ENCODE measurements at places on chromosomes 1 and 21.

DNA sequence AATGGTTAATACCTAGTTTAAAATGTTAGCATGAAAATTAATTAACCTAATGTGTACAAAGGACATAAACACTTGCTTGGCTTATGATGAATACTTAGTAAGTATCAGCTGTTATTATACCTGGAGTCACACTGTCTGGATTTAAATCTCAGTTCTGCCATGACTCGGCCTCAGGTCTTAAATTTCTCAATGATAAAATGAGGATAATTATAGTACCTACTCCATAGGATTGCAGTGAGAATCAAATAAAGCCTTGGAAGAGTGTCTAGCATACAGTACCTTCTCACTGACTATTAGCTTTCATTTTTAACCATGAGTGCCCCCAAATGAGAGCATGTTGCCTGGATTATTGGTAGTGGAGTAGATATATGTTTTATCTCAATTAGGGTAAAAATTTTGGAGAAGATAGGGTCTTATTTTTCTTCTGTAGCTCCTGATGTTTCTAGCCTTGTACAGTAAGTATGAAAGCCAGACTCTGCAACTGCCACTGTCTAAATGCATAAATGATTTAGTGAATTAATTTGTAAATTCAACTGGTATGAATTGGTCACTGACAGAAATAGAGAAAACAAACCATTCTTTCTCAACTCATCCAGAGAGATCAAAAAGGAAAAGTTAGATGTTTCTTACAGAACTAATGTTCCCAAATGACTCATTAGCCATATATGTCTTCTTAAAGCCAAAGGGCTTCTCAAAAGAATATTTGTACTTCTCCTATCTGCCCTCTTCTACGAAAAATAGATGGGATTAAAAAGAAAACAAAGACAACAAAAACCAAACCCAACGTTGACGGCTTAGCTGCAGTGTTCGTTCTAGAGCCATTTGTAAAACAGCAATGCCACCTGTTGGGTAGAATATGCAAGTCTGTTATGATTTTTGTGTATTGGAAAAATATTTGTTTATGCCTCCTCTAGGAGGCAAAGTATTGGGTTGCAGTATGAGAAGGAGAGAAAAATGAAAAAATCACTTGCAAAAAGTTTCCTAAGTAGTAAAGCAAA, 53.8 kb upstream of the MROH9 start:
- no peak for DNase-seq

DNA sequence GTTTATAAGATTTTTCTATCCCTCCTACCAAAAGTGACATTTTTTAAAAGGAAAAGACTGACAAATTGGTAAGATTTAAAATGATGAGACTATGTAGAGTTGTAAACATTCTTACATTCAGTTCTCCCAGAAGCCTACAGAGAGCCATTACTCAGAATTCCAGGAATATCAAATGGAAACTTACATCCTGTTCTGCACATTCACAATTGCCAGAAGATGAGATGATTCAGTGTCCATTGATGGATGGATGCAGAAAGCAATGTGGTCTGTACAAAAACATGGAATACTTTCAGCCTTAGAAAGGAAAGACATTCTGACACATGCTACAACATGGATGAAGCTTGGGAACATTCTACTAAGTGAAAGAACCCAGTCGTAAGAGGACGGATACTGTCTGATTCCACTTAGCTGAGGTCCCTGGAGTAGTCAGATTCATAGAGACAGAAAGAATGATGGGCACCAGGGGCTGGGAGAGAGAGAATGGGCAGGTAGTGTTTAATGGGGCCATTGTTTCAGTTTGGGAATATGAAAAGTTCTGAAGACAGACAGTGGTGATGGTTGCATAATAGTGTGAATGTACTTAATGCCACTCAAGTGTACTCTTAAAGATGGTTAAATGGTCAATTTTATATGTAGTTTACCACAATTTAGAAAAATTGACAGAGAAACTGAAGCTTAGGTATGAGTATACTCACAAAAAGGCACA, 16.6 kb downstream of the MX1 start:
- no peak for DNase-seq

DNA sequence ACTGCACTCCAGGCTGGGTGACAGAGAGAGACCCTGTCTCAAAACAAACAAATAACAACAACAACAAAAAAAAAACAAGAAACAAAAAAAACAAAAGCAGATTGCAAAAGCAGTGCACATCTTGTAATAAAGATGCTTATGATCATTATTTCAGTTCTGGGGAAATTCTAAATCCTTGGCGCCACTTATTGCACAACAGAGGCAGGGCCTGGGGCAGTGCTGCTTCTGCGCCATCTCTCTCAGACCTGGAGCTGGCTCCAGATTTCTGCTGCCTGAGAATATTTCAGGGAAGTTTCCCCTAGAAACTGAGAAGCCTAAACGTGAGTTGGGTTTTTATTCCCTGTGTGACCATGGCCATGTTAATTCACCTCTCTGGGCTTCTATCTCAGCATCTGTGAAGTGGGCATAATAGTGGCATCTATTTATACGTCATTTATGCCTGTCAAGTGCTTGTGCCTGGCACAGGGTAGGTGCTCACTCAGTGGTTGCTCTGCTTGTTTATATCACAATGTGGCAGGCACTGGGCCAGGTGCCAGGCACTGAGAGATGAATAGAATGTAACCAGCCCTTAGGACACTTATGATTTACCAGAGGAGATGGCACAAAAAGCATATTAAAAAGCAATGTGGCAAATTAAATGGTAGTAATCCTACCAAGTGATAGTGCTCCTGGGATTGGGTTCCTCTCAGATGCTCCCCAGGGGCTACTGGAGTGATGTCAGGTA, 67.9 kb downstream of the MDM4 start:
- no peak for DNase-seq

DNA sequence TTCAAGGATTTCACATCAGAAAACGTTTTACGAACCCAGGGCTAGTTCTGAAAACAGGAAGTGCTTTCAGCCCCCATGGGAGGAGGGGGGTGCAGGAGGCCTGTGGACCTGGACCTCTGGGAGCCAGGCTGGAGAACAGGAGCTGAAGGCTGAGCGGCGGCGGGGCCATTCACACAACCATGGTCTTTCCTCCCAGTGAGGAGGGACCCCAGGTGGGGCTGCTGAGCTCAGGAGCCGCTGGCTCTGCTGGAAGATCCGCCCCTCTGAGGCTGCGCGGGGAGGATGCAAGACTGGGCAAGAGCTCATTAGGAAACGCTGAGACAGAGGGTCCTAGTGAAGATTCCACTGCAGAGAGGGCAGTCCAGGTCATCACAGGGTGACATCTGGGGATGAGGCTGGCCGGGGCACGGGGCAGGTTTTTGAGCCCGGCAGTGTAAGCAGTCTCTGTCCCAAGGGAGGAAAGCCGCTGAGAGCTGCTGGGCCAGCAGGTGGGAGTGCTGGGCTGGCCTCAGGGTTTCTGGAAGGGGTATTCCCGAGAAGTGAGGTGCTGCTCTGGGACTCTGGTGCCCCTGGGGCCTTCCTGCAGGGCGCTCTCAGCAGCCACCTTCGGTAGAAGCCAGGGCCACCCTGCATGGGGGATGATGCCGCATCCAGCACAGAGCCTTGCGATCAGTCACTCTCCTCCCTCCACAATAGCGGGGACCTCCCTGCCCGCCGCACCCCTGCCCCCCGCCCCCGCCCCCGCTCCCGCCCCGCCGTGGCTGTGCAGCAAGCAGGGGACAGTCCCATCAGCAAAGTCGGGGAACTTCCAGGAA, 7.5 kb downstream of the MX2 start:
- no peak for DNase-seq

- DNase-seq, result no peak
These were observed 41.2 kb upstream of the ADARB1 start for GRCh38 chr21:45032977-45033710.

GRCh38 chr1:198612471-198613260, 26.2 kb upstream of the PTPRC start:
- DNase-seq, result no peak

DNA sequence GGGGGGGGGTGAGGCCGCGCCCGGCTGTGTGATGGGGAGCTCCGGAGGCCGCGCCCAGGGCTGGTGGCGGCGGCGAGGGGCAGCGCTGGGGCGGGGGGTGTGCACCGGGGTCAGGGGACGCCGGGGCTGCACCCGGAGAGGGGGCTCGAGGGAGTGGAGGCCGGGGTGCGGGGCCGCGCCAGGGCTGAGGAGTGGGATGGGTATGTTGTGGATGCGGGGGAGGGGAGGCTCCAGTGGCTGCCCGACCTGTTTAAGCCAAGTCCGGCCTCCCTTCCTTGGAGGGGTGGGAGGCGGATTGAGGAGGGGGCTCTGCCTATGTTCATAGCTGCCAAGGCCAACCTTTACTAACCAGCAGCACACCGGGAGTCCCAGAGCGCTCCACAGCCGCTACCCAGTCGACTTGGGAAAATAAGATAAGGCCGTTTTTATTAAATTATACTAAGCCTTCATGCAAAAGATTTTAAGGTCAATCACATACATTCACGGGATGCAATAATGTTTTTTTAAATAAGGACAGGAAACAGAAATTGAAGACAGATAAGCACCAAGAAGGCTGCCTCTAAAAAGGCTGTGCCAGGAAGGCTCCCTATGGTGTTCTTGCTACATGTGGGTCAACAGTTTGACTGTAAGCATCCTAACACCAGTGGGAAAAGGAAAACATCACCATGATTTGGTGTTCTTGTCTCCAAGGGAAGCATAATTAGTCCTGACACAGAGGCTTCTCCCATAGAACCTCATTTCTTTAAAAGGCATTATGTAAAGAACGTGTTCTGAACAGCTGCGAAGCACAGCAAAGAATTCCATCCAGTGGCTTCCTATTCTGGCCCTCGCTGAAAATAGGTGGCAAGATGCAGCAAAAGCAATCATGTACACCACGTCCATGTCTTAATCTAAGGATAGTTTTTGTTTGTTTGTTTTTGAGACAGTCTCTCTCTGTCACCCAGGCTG, 626 bp upstream of the HLCS start:
- DNase-seq, result no peak

GRCh38 chr1:207172321-207172720, 68.3 kb downstream of the C4BPA start:
- no peak for DNase-seq

DNA sequence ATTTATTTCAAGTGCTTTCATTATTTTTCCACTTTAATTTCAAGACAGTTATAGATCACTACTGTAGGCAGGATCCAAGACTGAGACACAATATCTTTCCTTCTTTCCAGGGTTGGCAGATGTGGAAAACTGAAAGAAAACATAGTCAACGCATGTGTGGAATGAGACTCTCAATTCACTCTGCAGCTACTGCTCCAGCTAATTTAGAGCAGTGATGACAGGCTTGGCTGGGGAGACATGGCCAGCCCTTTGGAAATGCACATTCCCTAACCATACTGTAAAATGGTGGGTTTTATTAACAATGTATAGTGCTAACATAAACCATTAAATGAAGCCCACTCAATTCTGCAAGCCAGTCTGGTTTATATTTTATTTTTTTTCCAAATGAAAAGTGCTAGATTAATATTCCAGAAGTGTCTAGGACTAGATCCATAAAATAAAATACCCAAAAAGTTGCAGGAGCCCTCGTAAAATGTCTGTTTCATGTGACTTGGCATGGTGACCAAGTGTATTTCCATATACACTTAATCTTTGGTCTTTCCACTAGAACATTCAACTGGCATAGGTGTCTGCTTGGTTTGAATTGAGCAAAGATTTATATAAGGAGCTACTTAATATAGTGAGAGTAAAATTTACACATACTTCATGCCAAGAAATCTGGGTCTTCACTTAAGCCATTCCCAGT, 32.9 kb downstream of the COL11A1 start:
- no peak for DNase-seq

- no peak for DNase-seq
These were observed 102.8 kb upstream of the ACTRT2 start for GRCh38 chr1:2918441-2918840.

- no peak for DNase-seq
These were observed 30.5 kb downstream of the ALG14 start for GRCh38 chr1:95042286-95042685.

GRCh38 chr21:44602463-44602850, 2.1 kb downstream of the KRTAP10-7 start:
- DNase-seq, result no peak

DNA sequence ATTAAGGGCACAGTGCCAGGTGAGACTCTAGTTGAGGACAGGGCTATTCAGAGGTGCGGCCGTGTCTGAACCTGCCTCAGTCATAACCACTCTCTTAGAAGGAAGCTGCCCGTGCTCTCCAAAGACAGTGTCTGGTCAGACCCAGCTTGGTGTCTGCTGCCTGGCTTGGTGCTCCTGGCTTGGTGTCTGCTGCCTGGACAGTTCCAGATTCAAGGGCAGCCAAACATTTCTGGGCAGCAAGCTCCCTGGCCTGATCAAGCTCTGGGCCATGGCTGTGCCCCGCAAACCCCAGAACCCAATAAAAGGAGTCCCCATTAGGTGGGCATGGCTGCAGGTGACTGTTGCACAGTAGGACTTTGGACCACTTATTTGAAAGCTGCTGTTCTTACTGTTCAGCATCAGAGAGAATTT, 27.7 kb downstream of the NEK2 start:
- no peak for DNase-seq

DNA sequence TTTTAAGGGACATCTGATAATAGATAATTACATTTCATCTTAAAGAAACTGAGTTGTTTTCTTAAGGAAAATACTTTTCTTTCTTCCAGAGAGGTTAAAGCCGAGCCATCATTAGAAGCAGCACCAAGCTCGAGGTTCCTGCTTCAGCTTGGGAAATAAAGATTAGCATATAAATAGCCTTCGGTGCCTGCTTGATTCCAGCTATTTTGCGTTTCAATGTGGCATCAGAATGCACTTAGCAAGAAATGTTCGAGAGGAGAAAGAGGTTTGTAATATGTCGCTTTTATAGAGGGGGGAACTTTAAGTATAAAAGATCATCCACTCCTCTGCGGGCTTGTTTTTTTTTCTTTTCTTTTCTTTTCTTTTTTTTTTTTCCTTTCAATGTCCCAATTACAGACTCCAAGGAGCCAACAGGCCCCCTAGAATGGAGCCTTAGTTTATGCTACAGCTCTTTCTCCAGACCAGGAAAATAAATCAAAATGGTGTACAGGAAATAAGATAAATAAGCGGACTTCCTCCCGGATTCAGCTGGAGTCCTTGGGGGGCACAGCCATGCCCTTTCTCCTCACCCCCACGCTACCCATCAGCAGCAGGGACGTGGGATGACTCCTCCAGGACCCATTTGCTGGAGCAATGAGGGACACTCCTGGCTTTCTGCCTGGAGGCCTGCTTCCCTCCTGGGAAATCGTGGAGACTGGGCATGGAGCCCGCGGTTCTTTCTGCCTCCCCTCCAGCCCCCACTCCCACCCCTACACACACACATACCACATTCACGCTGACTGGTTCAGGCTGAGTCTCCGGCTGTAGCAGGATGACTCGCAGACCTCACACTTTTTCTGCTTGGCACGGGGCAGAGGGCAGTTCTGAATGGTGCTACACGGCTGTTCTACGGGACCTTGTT, 131.6 kb downstream of the RRAGC start:
- DNase-seq, result no peak

DNA sequence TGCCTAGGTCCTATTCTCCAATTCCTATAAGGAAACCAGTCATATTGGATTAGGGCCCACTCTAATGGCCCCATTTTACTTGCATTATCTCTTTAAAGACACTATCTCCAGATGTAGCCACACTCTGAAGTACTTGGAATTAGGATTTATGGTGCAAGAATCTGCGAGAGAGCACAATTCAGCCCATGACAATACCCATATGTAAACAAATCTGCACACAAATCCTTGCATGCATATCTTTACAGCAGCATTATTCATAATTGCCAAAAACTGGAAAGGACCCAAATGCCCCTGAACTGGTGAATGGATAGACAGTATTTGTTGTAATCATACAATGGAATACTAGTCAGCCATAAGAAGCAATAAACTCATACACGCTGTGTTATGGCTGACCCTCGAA, 229.8 kb upstream of the ADAMTS5 start:
- DNase-seq, result no peak

- DNase-seq, result no peak
These were observed 271.5 kb downstream of the NFIA start for GRCh38 chr1:61353797-61354406.

- DNase-seq, result no peak
These were observed 12.5 kb upstream of the SPSB1 start for GRCh38 chr1:9280015-9280860.
